ENCODE measurements at places on chromosomes 4 and X.

- no peak for DNase-seq
These were observed 65.6 kb upstream of the AFAP1 start for GRCh38 chr4:8005033-8005808.

GRCh38 chr4:94307231-94307871 lies 35.3 kb downstream of the HPGDS start:
- no peak for DNase-seq

DNA sequence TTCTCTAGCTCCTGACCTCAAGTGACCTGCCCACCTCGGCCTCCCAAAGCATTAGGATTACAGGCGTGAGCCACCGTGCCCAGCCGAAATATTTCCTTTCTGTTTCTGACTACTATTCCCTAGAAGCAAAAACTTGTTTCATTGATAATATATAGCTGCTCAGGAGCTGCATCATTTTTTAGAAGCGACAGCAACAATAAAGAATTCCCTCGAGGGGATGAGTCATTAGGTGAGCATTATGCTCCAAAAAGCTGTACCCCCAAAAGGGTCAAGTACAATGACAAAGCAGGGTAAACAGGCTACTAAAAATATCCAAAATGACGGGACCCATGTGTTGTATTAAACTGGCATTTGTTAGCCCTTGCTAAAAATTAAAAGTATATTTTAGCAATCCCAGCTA lies 67.0 kb downstream of the RBM47 start:
- DNase-seq: no peak

- DNase-seq: no peak
These were observed 191.4 kb downstream of the SOWAHB start for GRCh38 chr4:76706581-76706980.

DNA sequence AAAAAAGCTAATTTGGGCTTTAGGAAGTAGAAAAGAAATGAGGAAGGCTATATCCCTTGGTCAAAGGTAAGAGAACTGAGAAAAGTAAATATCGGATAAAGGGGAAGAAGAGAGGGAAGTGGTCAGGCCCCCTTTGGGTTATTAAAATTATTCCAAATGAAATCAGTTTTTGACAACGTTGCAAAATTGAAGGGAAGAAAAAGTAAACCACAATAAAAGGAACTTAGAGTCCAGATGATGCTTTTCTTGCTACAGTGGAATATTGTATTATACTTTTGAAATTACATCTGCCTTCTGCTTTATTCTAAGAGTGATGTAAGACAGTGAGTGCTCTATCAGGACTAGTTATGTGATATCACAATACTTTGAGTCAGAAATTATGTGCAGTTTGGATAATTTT lies 59.4 kb upstream of the RBPJ start:
- DNase-seq: no peak

GRCh38 chrX:3178329-3178728 lies 137.1 kb downstream of the ARSF start:
- DNase-seq: no peak

DNA sequence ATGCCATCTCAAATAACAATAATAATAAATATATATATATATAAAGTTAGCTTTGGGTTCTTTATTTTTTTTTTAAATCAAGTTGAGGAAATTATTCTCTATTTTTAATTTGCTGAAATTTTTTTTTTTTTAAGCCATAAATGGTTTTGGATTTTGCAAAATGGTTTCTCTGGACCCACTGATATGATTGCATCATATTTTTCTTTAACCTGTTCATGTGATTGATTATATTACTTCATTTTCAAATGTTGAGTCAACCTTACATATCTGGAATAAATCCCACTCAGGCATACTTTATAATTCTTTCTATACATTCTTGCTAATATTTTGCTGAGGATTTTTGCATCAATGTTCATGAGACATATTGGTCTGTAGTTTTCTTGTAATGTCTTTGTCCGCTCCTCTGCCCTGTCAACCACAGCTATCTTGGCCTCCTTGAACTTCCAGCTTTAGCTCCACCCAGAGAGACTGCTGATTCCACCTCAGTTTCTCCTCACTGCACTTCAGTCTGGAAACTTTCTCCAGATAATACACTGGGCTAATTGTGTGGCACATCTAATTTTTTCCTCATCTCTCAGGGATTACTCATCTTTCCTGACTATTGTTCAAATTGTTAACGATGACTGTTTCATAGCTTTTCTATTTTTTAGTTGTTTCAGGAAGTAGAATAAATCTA lies 160.9 kb upstream of the GIMD1 start:
- no peak for DNase-seq

Data from CD4-positive, alpha-beta memory T cell (primary cell).